Stimulated activated CD8-positive, alpha-beta memory T cell treated with anti-CD3 and anti-CD28 coated beads, Interleukin-2, amount 100 ng/mL, for 1 hour (primary cell): ENCODE measurements at places on chromosomes 3 and 15.

GRCh38 chr15:37416103-37416502 is 315.8 kb upstream of the MEIS2 start:
- no peak for DNase-seq

GRCh38 chr3:84943379-84943778 is 15.4 kb upstream of the CADM2 start:
- DNase-seq = no peak

DNA sequence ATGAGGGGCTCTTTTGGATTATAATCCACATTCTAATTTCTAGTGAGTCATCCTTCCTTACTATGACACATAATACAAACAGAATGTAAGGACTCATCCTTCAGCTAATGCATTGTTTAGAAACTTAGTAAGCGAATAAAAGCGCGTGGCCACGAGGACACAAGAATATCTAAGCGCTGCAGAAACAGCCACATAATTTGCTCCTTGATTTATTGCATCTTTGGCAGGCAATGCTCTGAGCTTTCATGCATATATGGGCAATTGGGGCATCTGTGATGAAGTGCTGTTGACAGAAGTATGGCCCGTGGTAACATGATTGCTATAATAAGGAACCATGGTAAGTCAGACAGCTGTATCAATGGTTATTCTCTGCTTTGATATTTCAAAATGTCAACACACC is 191.3 kb upstream of the ZNF385D start:
- no peak for DNase-seq

GRCh38 chr3:172173316-172174254 is 134.2 kb downstream of the FNDC3B start:
- no peak for DNase-seq

DNA sequence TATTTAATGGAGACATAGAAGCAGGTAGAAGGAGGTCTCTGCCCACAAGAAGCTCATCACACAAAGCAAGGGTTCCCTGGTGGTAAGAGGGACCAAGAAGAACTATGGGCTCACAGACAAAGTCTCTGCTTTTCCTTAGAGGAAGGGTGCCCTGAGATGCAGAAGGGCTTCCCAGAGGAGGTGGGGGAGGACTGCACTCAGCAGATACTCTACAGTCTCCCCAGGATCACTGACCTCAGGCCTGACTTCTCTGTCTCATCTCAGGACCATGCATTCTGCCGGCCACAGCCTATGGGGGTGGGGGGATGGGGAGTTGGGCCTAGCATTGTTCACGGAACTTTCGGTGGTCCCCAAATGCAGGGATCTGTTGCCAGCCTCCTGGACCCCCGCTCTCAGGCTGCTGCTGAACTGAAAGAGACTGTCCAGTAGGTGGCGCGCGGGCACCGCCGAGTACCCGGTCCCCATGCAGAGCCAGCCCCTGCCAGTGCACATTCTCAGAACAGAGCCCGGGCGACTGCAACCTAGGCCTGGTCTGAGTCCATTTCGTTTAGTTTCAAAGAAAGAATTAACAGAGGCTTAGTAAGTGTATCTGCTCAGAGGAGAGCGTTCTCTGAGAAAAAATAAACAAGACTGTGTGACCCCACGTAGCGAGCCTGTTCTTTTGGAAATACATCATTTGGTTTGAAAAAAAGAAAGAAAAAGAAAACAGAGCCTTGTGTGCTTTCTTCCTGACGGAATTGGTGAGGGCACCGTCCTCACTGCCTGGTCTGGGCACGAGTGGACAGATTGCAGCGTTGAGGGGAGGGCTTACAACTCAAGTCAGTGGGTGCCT is 74.1 kb downstream of the LRTM1 start:
- no peak for DNase-seq

GRCh38 chr3:134134698-134135415 is 105.1 kb upstream of the SLCO2A1 start:
- DNase-seq = no peak

DNA sequence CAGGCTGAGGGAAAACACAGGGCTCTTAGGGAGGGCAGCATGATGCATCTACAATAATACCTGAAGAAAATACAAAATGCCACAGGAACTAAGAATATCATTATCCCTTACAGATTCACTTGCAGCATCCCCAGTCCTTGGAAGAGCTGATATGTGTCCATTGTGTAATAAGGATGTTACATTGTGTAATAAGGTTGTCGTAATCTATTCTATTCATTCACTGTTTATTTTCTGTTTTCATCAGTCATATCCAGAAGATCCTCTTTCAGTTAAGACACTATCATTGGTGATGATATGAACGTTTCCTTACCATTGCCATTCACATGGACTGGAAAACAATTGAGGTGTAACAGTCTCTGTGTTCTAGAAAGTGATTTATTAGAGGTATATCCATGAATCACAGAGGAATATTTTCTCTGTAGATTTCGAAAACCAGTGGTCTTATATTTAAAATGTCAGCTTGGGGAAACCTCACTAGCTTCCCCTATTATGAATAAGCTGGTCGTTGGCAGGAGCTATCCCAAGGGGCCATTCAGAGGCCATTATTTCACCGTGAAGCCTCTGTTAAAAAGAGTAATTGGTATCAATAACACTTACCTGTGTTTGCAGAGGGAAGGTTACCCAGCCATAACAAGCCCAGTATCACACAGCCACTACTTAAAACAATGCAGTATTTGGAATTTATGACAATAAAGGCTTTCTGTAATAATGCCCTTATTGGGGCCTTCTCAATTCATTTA is 241.1 kb downstream of the ZNF385D start:
- DNase-seq = no peak

- no peak for DNase-seq
These were observed 223.0 kb downstream of the TBL1XR1 start for GRCh38 chr3:176974279-176974678.

DNA sequence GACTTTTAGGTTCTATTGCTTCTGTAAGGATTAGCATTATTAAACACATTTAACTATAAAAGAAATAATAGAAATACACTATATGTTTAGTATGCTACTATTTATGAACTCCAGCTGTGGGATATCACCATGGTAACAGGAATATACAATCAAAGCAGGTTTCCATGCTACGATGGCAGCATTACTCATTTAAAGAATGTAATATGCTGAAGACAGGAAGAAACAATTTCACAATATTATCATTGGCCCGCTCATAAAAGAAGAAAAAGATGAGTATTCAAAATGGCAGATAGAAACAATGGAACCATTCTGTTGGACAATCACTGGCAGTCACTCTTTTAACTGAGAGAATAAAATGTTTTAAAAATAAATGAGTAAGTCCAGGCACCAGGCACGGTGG is 153.4 kb downstream of the CBLB start:
- DNase-seq = no peak

- peak; percentile 15 for DNase-seq
These were observed 27.4 kb upstream of the HDAC11 start for GRCh38 chr3:13452490-13453335.

DNA sequence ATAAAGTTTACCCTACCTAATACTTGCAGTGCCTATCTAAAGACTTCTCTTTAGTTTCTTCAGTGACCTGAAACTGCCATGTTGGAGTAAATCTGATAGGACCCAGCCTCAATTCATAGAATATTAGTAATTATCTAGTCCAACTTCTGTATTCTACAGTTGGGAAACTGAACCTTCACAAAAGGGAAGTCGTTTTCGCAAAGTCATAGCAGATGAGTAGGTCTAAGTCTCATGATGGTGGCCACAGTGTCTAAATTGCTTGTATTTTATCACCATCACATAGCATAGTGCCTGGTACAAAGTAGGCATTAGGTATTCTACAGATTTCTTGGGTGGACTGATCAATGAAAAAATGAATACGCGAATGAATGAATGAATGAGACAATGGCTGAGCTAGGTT is 8.4 kb downstream of the GMNC start:
- no peak for DNase-seq

DNA sequence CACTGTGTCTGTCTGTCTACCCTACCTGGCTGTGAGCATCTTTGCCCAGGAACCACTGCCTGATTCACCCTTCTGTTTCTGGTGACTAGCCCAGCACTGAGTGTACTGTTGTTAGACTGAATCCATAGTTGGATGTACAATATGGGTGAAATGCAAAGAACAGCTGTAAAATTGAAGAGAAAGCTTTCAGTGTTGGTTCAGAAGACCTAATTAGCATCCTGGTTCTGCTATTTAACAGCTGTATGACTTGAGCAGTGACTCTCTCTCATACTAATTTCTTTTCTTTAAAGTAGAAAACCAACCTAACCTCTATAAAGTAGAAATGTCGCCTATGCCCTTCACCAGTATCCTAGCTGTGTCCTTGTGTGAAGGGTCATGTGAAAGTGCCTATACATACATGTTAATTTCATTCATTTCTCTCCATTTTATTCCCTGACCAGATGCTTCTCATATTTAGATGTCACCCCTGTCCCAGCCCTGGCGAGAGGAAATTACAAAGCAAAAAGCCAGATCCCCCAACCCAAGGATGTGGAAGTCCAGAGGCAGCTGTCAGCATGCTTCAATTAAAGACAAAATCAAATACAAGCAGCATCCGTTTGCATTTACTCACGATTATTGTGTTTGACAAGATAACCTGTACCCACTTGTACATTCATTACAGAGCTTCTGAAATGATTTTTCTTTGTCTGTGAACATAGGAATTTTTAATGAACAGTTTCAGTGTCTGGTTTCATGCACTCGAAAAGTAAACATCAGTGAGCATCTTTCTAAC is 305.7 kb upstream of the ICE2 start:
- no peak for DNase-seq
